T-helper 17 cell (primary cell): ENCODE measurements at places on chromosomes 2 and 18.

DNA sequence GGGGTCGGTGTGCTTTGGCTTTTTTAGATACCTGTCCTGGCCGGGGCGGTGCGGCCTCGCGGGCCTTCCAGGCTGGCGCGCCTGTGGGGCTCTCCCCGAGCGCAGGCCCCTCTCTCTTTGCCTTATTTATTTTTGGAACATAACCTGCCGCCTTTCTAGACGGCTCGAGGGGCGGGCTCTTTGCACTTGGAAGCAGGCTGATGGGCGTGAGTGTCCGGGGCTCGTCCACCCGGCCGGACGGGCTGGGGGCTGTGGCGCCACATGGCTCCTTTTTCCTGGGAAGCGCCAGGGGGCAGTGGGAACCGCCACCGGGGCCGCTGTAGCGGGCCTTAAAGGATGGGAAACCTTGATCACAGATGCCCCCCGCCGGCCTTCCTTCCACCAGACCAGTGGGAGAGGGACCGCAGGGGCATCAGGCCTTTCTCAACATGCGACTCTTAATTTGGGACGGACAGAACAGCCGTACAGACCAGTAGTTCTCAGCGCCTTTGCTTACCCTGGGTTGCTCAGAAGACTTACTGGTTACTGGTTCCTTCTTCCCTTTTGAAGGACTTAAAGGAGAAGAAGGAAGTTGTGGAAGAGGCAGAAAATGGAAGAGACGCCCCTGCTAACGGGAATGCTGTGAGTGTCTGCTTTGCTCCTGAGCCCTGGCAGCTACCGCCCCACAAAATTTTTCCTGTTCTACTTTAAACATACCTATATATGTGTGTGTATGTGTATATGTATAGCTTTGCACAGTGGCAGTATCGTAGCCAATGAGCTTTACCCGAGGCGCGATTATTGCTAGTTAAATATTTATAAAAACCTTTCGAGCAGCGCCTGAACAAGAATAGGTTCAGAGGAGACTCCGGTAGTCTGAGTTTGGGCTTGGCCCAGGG lies 2.7 kb downstream of the PTMA start:
- H3K4me1 ChIP-seq, result peaks cover 33% of the 10 kb centered on the region
- H3K27ac ChIP-seq, result peak overlapping the region; percentile 99
- no peak for DNase-seq
- peak overlapping the region; percentile 96 for H3K4me3 ChIP-seq
- no peaks in the 10 kb centered on the region for H3K27me3 ChIP-seq

GRCh38 chr2:192696857-192697256 lies 502.1 kb upstream of the TMEFF2 start:
- H3K4me3 ChIP-seq, result no peak overlapping the region
- no peaks in the 10 kb centered on the region for H3K27me3 ChIP-seq
- H3K36me3 ChIP-seq, result no peaks in the 10 kb centered on the region
- DNase-seq, result no peak
- H3K27ac ChIP-seq, result no peak overlapping the region

DNA sequence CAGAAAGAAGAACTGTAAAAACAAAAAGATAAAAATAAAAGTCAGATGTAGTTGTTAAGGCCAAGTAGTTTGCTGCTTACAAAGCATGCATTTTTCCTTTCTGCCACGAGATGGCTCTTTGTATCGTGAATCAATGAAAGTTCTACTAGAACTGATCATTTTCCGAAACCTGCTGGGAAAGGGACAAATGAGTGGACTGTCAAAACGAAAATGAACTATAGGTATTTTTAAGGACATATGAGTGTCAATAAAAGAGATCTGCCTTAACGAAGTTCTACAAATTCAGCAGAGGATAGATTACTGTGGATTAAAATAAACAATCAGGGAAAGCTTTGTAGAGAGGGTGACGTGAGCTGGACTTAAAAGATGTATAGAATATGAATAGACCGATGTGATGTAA lies 15.0 kb upstream of the ELOA2 start:
- peaks cover 37% of the 10 kb centered on the region for H3K27me3 ChIP-seq
- H3K4me3 ChIP-seq, result no peak overlapping the region
- H3K36me3 ChIP-seq, result no peaks in the 10 kb centered on the region

GRCh38 chr2:239644011-239644410 lies 243.2 kb upstream of the HDAC4 start:
- H3K27ac ChIP-seq, result no peak overlapping the region
- H3K4me1 ChIP-seq, result peaks cover 6% of the 10 kb centered on the region
- peaks cover 6% of the 10 kb centered on the region for H3K27me3 ChIP-seq
- H3K4me3 ChIP-seq, result no peak overlapping the region

DNA sequence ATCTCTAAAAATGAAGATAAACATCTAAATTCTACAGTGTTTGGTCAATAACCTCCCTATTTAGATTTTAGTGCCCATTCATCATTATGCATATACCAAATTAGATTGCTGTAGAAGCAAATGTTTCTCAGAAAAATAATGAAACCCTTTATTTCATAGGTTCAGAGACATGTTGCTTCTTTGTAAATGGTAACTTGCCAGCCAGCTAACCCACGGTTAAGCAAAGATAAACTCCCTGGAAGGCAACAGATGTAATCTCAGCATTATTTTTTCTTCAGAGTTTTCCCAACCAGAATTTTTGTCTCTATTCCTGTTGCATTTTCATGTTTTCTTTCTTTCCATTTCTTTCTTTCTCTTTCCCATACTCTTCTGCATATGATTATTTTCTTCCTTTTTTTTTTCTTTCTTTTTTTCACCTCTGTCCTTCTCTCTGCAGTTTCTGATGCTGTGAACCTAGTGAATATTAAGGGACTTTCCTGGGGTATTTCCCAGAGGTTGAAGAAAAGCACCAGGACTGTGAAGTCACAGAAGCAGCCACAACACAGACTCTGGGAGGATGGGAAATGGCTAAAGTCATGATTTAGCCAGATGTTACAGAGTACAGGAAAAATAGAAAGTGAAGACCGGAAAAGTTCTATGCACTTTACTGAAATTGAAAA lies 50.0 kb upstream of the DSG1 start:
- no peak overlapping the region for H3K27ac ChIP-seq
- no peaks in the 10 kb centered on the region for H3K4me1 ChIP-seq
- H3K4me3 ChIP-seq, result no peak overlapping the region
- DNase-seq, result no peak

- no peak overlapping the region for H3K27ac ChIP-seq
- H3K36me3 ChIP-seq, result peaks cover 4% of the 10 kb centered on the region
- H3K4me1 ChIP-seq, result peaks cover 13% of the 10 kb centered on the region
- no peak for DNase-seq
- H3K27me3 ChIP-seq, result peaks cover 40% of the 10 kb centered on the region
Observed at GRCh38 chr2:41701231-41701630, 346.6 kb upstream of the PKDCC start.

GRCh38 chr2:157404363-157404762 lies 39.5 kb downstream of the CYTIP start:
- peaks cover 25% of the 10 kb centered on the region for H3K4me1 ChIP-seq
- H3K4me3 ChIP-seq, result peak overlapping the region; percentile 56
- no peak for DNase-seq
- H3K27ac ChIP-seq, result peak overlapping the region; percentile 98
- H3K36me3 ChIP-seq, result peaks cover 3% of the 10 kb centered on the region
- no peaks in the 10 kb centered on the region for H3K27me3 ChIP-seq

DNA sequence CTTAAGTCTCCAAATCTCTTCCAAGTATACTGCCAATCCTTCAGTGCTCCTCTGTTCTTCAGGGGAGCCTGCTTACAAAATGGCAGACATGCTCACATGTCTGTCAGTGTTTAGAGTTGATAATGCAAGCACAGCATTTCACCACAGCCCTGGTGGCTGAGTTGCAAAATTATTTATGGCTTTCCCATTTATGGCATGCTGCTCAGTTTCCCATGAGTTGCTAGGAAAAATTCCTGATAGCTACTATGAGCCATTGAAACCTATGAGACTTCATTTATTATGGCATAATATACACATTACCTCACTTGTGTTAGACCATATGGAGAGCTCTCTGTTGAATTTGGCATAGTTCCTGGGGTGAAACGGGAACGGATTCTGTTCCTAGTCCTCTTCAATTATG lies 448.7 kb upstream of the TCF4 start:
- no peak overlapping the region for H3K4me3 ChIP-seq
- no peaks in the 10 kb centered on the region for H3K4me1 ChIP-seq
- DNase-seq, result no peak
- no peak overlapping the region for H3K27ac ChIP-seq
- no peaks in the 10 kb centered on the region for H3K27me3 ChIP-seq

GRCh38 chr18:36899289-36899688 lies 70.4 kb downstream of the KIAA1328 start:
- no peaks in the 10 kb centered on the region for H3K27me3 ChIP-seq
- H3K4me3 ChIP-seq, result no peak overlapping the region
- H3K36me3 ChIP-seq, result peaks cover 4% of the 10 kb centered on the region
- no peak overlapping the region for H3K27ac ChIP-seq
- no peak for DNase-seq

GRCh38 chr2:73383036-73383435 lies 2.6 kb upstream of the ALMS1 start:
- no peak overlapping the region for H3K27ac ChIP-seq
- peaks cover 11% of the 10 kb centered on the region for H3K27me3 ChIP-seq
- H3K4me1 ChIP-seq, result peaks cover 22% of the 10 kb centered on the region
- no peaks in the 10 kb centered on the region for H3K36me3 ChIP-seq
- no peak for DNase-seq
- H3K4me3 ChIP-seq, result no peak overlapping the region

GRCh38 chr2:71671203-71671854 lies 218.0 kb downstream of the DYSF start:
- H3K36me3 ChIP-seq, result peaks cover 2% of the 10 kb centered on the region
- DNase-seq, result no peak
- peak overlapping the region; percentile 0 for H3K27ac ChIP-seq
- peaks cover 2% of the 10 kb centered on the region for H3K4me1 ChIP-seq
- H3K4me3 ChIP-seq, result no peak overlapping the region

DNA sequence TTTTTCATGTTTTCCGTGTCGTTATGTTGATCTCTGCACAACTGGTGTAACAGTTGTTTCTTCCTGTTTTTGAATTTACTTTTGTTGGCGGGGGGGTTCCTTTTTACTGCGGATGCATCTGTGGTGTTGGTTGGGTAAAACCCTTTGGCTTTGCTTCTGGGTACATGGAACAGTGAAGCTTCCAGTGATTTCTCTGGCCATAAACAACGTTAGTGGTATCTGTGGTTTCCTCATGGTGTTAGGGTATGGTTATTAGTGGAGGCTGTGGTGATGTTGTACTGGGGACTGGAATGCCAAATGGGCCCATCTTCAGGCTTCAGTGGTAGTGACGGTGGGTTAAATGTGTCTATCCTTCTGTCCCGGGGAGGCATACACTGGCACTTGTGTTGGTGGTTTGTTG lies 285.4 kb upstream of the ZNF804A start:
- DNase-seq, result no peak
- H3K4me1 ChIP-seq, result no peaks in the 10 kb centered on the region
- no peak overlapping the region for H3K4me3 ChIP-seq
- H3K36me3 ChIP-seq, result no peaks in the 10 kb centered on the region
- no peak overlapping the region for H3K27ac ChIP-seq
- no peaks in the 10 kb centered on the region for H3K27me3 ChIP-seq

DNA sequence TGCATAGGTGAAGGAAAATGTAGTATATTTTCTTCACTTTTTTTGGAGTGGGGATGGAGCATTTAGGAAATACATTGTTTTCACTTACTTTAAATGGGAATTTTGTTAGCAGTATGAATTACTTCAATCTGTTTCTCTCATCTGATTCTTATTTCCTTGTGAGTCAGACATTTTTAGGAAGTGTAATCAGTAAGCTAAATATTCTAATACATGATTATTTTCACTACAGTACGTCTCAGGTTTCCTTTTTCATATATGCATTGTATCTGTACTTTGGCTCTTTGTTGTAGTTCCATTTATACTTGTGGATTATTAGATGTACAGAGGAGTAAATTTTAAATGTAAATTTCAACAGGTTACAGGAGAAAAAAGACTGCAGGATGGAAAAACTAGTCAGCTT lies 27.9 kb downstream of the GPD2 start:
- H3K27ac ChIP-seq, result no peak overlapping the region
- no peak overlapping the region for H3K4me3 ChIP-seq
- no peak for DNase-seq

DNA sequence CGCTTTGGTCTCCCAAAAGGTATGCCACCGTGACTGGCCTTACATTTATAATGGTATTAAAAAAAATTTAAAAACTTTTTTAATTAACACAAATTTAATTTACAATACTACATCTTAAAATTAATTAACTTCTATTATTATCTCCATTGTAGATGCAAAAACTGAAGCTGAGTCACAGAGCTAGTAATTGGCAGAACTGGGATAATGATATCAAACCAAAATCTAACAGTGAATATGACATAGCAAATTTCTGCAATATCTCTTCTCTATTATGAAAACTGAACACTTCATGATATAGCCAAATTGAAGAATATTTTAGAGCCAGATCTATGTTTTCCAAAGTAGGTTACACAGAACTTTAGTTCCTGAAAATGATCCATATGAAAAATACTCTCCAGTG lies 66.4 kb upstream of the CHAC2 start:
- no peak overlapping the region for H3K27ac ChIP-seq
- peaks cover 10% of the 10 kb centered on the region for H3K36me3 ChIP-seq
- H3K4me3 ChIP-seq, result no peak overlapping the region

DNA sequence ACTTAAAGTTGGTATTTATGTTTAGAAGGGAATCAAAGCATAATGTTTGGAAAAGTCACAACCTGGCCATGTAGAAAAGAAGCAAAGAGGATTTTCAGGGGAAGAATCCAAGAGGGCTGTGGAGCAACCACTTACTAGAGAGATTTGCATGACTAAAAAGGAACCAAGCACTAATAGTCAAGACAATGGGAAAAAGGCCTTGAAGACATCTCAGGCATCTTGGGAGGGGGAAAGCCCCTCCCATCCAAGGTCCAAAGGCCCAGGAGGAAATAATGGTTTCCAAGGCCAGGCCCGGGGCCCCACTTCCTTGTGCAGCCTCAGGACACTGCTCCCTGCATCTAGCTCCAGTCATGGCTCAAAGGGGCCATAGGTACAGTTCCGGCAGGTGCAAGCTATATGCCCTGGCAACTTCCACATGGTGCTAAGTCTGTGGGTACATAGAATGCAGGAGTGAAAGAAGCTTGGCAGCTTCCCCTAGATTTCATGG lies 128.1 kb downstream of the EIPR1 start:
- DNase-seq, result no peak
- no peaks in the 10 kb centered on the region for H3K27me3 ChIP-seq
- H3K4me3 ChIP-seq, result no peak overlapping the region
- peaks cover 13% of the 10 kb centered on the region for H3K4me1 ChIP-seq
- no peak overlapping the region for H3K27ac ChIP-seq
- H3K36me3 ChIP-seq, result peaks cover 10% of the 10 kb centered on the region

- H3K36me3 ChIP-seq, result peaks cover 20% of the 10 kb centered on the region
- no peak overlapping the region for H3K4me3 ChIP-seq
- no peak overlapping the region for H3K27ac ChIP-seq
- no peaks in the 10 kb centered on the region for H3K27me3 ChIP-seq
Observed at GRCh38 chr2:25473758-25474340, 132.1 kb upstream of the DNMT3A start.

DNA sequence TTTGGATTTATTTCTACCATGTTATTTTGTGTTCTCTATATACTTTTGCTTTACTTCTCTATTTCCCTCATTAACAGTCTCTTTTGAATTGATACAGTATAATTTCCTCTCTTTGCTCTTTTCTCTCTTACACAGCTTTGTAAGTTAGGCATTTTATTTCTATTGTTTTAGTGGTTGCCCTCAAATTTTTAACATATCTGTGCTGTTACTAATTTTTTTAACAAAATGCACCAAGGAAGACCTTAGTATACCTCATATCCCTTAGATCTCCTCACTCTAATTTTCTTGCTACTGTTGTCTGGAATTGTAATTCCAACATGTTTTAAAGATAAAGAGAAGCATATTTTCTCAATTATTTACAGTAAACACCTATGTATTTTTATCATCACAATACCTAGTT lies 416.8 kb upstream of the SLC14A2 start:
- peaks cover 48% of the 10 kb centered on the region for H3K27me3 ChIP-seq
- no peaks in the 10 kb centered on the region for H3K36me3 ChIP-seq
- no peak overlapping the region for H3K27ac ChIP-seq
- H3K4me3 ChIP-seq, result no peak overlapping the region
